ENCODE measurements at places on chromosomes 4 and X.

DNA sequence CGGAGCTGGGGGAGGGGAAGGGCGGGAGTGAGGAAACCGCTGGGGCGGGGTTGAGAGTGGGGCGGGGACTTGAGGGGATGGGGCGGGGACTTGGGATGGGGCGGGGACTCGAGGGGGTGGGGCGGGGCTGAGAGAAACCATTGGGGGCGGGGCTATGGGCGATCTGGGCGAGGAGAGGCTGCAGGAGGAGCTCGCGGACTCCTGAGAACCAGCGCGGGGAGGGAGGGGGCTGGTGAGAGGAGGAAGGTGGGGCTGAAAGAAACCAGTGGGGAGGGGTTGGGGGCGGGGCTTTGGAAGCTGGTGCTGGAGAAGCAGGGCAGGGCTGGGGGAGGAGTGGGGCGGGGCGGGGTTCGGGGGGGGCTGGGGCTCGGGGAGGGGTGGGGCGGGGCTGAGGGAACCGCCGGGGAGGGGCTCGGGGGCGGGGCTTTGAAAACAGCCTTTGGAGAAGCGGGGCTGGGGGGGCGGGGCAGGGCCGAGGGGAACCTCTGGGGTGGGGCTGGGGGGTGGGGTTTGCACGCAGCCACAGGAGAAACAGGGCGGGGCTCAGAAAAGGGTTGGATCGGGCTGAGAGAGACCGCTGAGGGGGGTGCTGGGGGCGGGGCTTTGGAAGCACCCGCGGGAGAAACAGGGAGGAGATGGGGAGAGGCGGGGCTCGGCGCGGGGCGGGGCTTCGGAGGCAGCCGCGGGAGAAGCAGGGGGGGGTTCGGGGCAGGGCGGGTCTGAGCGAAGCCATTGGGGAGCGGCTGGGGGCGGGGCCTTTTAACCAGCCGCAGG lies 777 bp upstream of the EOLA2 start:
- peak; percentile 99 for DNase-seq

GRCh38 chr4:69196209-69196965 lies 18.2 kb downstream of the UGT2B11 start:
- no peak for DNase-seq

DNA sequence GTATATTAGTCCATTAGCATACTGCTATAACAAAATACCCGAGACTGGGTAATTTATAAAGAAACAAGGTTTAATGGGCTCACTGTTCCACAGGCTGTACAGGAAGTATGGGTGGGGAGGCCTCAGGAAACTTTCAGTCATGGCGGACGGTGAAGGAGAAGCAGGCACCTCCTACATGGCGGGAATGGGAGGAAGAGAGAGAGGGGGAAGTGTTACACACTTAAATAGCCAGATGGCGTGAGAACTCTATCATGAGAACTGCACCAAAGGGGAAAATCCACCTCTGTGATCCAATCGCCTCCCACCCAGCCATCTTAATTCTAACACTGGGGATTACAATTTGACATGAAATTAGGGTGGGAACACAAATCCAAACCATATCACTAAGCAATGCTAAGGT lies 98.9 kb upstream of the SH3RF1 start:
- no peak for DNase-seq

- no peak for DNase-seq
Measured at GRCh38 chrX:21166272-21166982, 207.8 kb upstream of the CNKSR2 start.

DNA sequence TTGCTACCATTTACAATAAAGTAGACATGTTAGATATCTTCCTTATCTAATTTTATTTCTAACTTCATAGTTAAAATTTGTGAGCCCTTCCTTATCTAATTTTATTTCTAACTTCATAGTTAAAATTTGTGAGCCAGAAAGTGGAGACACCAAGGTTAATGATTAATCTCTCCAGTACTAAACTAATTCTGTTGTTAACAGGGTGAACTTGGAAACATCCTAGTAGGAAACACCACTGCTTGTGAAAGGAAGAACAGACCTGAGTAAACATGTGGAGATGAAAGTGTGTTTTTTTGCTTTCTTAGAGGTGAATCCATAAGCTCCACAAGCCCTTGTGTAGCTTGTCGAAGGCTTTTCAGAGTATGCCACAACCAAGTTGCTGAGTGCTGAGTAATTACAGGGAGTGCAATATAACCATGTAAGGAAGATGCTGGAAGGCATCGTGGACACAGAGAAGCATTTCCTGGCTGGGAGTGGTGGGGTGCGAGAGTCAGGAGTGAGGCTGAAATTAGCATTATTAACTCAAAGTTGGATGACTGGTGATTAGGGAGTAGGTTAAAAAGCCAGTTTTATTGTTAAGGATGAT lies 118.6 kb upstream of the NEIL3 start:
- no peak for DNase-seq

GRCh38 chrX:97402903-97403302 lies 519.2 kb downstream of the RPA4 start:
- DNase-seq = no peak

GRCh38 chrX:69027181-69028005 lies 137.9 kb downstream of the PJA1 start:
- no peak for DNase-seq

DNA sequence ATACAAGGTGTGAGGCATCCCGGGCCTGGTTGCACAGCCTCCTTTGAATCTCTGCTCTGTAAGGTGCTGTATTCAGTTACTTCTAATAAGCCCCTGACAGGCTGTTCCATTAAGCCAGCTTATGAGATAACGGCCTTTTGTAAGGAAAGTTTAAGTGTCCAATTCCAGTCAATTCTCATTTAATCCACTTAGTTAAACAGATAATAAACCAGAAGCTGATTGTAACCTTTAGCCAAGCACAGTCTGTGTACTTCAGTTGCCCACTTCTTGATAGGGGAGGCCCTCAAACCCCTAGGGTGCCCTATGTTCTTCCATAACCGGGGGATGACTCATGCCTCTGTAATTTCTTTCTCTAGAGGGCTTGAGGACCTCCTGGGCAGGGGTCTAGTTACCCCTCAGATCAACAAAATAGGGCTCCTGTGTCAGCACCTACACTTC lies 63.4 kb downstream of the RASL11B start:
- no peak for DNase-seq

- no peak for DNase-seq
Measured at GRCh38 chr4:66123831-66124413, 453.6 kb upstream of the EPHA5 start.

DNA sequence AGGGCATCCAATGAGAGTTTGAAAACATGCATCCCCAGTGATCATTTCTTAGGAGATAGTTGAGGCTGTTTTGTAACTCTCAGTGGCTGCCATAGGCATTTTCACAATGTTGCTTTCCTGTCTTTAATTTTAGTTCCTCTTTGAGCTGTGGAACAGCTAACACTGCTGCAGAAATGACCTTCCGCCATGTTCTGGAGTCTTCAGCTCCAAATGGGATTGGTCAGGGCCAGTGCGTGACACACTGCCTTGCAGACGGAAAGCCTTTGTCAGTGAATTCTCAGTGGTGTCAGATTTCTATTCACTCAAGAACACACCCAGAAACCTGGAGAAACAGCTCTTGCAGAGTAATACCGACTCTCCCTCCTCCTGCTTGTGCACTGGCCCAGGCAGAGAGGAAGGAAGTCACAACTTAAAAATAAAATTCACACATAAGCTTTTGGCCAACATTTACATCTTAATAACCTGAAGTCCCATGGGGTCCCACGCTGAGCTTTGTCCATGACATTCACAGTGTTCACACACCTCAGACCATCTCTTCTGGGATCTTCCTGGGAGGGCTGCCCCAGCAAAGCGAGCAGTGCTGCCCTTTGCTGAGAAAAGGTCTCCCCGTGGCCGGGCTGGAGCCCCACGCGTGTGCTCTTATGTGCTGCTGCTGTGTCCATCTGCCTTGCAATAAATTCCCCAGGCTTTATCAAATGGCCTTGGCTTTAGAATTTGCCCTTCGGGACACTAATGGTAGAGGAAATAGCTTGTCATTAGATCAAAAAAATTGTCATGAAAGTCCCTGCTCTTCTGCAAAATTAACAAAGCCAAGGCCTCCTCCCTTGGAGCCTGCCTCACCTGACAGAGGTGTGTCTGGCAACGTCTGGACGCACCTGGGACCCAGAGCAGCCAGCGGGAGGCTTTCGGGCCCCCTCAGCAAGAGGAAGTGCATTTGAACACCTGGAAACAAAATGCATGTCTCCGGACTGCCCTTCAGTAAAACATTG lies 126.8 kb downstream of the IRF2 start:
- DNase-seq = no peak

DNA sequence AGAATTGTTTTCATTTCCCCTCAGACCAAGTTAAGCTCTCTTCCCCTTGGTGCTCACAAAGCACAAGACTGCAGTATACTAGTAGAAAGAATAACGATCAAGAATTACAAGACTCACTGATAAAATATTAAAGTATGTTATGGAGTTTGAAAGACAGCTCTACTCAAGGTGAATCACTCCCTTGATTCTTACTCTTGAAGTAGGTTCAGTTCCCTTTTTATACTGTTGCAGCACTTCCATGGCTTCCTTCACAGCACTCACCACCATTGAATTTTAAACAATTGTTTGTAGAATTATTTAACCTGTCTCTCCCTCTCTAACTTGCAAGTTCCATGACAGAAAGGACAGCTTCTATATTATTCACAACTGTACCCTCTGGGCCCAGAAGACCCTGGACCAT lies 42.2 kb downstream of the CASK start:
- no peak for DNase-seq

DNA sequence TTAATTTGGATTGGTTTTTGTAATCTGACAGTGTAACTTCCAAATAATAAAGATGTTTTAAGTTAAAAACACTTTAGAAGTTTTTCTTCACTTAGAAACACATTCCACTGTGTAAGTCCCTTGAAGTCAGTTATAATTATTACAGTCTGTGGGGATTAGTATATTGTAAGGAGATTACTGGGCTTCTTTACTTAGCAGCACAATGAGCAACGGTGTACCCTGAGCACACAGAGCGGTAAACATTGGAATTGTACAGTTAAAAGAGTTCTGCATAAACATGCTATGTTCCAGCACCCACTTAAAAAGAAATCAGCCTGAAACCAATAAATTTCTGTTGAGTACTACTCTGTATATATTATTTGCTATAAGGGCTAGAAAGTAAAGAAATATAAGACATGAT lies 44.3 kb downstream of the CCSER1 start:
- no peak for DNase-seq

GRCh38 chr4:182770996-182771514 lies 146.1 kb downstream of the DCTD start:
- no peak for DNase-seq

DNA sequence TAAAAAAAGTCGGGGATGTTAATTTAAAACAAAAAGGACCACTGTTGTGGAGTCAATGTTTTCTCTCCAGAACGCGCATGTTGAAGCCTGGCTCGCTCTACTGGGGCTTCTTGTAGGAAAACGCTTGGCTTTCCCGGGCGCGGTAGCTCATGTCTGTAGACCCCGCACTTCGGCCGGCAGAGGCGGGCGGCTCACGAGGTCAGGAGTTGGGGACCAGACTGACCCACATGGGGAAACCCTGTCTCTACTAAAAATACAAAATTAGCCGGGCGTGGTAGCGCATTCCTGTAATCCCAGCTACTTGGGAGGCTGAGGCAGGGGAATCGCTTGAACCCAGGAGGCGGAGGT lies 15.6 kb downstream of the NELFA start:
- DNase-seq = no peak

DNA sequence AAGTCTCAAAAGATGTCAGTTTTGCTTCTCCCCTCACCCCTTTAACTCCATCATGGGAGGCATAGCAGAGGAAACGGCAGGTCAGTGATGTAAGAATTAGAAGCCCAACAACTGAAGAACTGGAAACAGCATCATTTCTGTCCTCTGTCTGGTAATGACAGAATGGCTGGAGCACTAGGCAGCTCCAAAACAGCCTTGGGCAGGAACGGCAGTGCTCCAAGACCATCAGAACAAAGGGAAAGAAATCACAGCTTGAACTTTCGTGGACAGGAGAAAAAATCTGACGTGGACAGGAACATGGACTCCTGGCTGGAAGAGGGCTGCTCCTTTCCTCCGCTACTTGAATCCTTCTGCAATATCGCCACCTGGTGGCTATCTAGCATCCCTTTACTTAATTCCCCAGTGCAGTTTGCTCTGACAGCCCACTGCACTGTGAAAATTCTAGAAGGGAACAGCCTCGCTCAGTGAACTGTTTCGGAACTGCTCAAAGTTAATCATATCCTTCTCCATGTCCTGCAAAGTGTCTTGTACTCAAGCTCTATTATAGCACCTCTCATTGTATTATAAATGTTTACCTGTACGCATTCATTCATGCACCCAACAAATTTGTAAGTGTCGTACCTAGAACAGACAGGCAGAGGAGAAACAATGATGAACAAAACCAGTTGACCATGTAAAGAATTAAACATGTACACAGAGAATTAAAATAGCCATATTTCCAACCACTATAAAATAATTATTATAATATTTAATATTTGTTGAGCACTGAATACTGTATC lies 20.4 kb downstream of the SLC25A53 start:
- peak; percentile 68 for DNase-seq

DNA sequence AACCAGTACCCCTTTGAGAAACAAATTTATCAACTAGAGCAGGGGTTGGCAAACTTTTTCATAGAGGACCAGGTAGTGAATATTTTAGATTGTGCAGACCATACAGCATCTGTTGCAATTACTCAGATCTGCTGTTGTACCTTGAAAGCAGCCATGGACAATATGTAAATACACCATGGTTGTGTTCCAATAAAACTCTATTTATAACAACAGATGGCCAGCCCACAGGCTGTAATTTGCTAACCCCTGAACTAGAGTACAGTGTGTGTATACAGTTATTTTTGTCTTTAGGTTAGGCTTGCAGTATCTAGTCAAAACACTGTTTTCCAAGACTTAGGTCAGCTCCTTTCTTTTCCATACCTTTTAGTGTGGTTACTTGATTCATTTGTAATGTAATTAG lies 54.4 kb downstream of the PHKA1 start:
- no peak for DNase-seq

- no peak for DNase-seq
Measured at GRCh38 chr4:1192091-1192492, 19.7 kb upstream of the SPON2 start.

DNA sequence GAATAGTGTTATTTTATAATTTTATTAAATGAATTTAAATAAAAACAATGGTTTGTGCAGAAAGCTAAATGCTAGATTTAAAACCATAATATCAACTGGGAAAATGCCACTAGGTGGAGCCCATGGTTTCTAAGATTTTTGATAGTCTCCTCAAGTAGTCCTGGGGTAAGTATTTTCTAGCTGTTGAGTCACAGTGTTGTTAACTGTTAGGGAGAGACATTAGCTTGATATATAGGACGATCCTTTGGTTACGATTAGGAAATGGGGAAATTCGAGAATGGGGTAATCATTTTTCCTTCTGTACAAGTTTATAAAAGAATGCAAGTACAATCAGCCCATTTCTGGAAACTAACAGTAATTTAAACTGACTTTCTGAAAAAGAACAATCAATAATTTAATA lies 378.4 kb downstream of the ANKRD50 start:
- DNase-seq = peak; percentile 13

GRCh38 chr4:182749667-182750167 lies 167.5 kb downstream of the DCTD start:
- peak; percentile 49 for DNase-seq

GRCh38 chrX:446245-446644 lies 59.5 kb upstream of the PPP2R3B start:
- DNase-seq = no peak
